ENCODE measurements at places on chromosomes 7 and 10. TPM values are rescaled to one million over a fixed set of nuclear protein-coding genes. Genes with fewer than 3 reads are reported as not detected.

The IL2RA gene
- 2.5 TPM for total RNA-seq

The ITIH2 gene
- not detected for total RNA-seq

The IDI2 gene
- total RNA-seq: not detected

The ADAMTS14 gene
- 2.3 TPM for total RNA-seq

The MMD2 gene
- total RNA-seq: not detected

The LGI1 gene
- total RNA-seq: 1.9 TPM

The CD36 gene
- 8.9 TPM for total RNA-seq

GRCh38 chr7:89648509-89648908, 505.8 kb upstream of the STEAP1 start:
- no peaks in the 10 kb centered on the region for H3K36me3 ChIP-seq
- DNase-seq: no peak
- H3K4me1 ChIP-seq: no peaks in the 10 kb centered on the region
- no peaks in the 10 kb centered on the region for H3K27me3 ChIP-seq

GRCh38 chr10:23694446-23694920, 255.6 kb downstream of the OTUD1 start:
- no peaks in the 10 kb centered on the region for H3K4me1 ChIP-seq
- peak overlapping the region; percentile 18 for H3K4me3 ChIP-seq
- no peak overlapping the region for H3K27ac ChIP-seq
- H3K36me3 ChIP-seq: no peaks in the 10 kb centered on the region
- peaks cover 10% of the 10 kb centered on the region for H3K27me3 ChIP-seq
- DNase-seq: no peak

GRCh38 chr10:99123851-99124250, 111.8 kb downstream of the HPSE2 start:
- no peak overlapping the region for H3K4me3 ChIP-seq
- no peaks in the 10 kb centered on the region for H3K27me3 ChIP-seq
- no peaks in the 10 kb centered on the region for H3K36me3 ChIP-seq
- no peak overlapping the region for H3K27ac ChIP-seq
- DNase-seq: no peak
- H3K4me1 ChIP-seq: no peaks in the 10 kb centered on the region

DNA sequence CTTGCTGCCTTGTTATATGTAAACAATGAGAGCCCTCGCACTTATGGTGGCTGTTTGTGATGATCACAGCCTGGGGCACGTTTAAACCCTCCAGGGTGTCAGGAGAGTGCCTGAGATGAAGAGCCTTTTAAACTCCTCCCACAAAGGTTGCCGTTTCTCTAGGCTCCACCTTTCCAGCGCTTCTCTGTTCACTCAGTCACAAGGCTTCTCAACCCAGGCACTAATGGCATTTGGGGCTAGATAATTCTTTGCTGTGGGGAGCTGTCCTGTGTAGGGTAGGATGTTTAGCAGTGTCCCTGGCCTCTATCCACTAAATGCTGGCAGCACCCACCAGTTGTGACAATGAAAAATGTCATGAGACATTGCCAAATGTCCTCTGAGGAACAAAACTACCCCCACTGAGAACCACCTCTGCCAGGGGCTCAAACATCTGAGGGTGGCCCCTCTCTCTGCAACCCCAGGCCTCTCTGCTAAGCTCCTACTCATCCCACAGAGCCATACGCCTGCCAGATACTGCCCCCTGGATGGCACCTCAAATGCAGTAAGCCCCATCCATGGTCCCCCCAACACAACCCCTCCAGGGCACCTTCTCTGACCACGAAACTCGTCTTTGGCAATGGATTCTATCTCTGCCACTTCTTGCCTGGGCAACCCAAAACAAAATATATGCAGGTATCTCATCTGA, 144.3 kb upstream of the ZMIZ1 start:
- no peaks in the 10 kb centered on the region for H3K27me3 ChIP-seq
- H3K4me1 ChIP-seq: no peaks in the 10 kb centered on the region
- no peaks in the 10 kb centered on the region for H3K36me3 ChIP-seq
- no peak for DNase-seq

DNA sequence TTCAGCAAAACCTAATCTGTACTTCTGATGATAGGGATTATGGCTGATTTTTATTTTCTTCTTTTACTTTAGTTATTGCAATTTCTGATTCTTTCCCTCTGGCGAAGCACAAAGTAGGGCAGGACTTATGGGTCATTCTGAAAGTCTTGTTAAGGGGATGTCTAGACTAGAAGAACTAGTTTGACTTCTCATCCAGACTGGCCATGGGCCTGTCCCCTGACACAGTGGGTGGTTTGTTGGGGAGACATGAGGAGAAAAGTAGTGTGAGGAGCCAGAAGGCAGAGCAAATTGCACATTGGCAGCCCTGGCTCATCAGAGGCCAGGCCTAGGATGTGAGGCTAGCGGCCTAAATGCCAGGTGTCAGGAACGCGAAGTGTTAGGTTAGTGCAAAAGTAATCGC, 152.8 kb downstream of the RTKN2 start:
- no peaks in the 10 kb centered on the region for H3K27me3 ChIP-seq
- no peaks in the 10 kb centered on the region for H3K36me3 ChIP-seq
- DNase-seq: no peak
- H3K4me3 ChIP-seq: no peak overlapping the region
- no peak overlapping the region for H3K27ac ChIP-seq
- H3K4me1 ChIP-seq: no peaks in the 10 kb centered on the region

- DNase-seq: no peak
- no peaks in the 10 kb centered on the region for H3K27me3 ChIP-seq
- no peaks in the 10 kb centered on the region for H3K36me3 ChIP-seq
- H3K27ac ChIP-seq: no peak overlapping the region
- H3K4me3 ChIP-seq: no peak overlapping the region
- H3K4me1 ChIP-seq: no peaks in the 10 kb centered on the region
Measured at GRCh38 chr7:95517458-95517857, 31.7 kb downstream of the ASB4 start.

DNA sequence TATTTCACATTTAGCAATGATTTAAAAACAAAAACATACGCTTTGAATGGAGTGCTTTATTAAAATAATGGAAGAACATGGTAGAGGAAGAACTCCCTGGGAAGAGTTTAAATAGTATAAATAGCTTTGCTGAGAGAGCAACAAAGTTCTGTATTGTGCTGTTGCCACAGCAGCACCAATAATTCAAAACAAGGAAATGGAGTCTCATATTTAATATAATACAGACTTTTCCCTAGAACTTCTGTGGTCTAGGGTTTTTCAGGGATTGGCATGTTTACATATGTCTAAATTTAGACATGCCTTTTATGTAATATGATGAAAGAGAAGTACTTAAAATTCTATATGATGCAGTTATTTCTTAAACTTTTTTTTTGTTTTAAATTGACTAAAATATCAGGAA, 217.2 kb upstream of the HDAC9 start:
- no peak overlapping the region for H3K4me3 ChIP-seq
- H3K27me3 ChIP-seq: no peaks in the 10 kb centered on the region
- H3K36me3 ChIP-seq: no peaks in the 10 kb centered on the region
- H3K4me1 ChIP-seq: no peaks in the 10 kb centered on the region
- DNase-seq: no peak

DNA sequence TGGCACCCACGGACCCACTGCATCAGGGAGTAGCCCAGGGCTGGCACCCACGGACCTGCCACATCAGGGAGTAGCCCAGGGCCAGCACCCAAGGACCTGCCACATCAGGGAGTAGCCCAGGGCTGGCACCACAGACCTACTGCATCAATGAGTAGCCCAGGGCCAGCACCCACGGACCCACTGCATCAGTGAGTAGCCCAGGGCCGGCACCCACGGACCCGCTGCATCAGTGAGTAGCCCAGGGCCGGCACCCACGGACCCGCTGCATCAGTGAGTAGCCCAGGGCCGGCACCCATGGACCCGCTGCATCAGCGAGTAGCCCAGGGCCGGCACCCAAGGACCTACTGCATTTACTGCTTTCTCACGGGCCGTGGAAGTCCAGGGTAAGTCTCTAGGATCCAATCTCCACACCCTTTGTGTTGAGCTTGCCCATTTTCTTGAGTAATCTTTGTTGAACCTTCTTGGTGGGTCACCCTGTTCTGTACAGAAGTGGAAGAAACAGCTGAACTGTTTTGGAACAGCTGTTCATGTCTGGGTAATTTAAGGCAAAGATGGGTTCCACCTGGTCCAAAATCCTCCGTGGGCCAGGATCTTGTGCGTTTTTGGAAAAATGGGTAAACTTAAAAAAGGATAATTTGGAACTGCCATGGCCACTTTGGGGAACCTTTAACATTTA, 69.0 kb downstream of the VIPR2 start:
- DNase-seq: no peak
- H3K4me3 ChIP-seq: no peak overlapping the region
- no peaks in the 10 kb centered on the region for H3K36me3 ChIP-seq
- no peaks in the 10 kb centered on the region for H3K27me3 ChIP-seq

GRCh38 chr7:140501966-140502365, 22.7 kb upstream of the MKRN1 start:
- H3K27ac ChIP-seq: no peak overlapping the region
- no peaks in the 10 kb centered on the region for H3K27me3 ChIP-seq
- no peaks in the 10 kb centered on the region for H3K36me3 ChIP-seq
- no peak for DNase-seq
- H3K4me1 ChIP-seq: no peaks in the 10 kb centered on the region

DNA sequence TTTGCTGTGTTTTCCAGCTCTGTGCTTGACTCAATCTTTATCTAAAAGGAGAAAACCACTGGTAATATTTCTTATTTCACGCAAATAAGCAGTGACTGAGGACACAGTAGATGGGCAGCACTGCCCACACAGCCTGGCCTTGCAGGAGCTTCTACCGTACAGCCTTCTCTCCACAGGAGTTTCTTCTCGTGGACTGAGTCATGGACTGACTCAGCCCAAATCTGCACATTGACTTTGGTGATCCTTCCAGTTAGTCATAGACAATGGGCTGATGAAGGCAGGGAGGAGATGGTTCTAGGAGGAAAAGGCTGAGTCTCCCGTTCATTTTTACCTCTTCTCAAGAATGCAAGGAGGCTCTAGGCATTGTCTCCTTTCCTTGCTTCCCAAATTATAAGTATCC, 200.7 kb downstream of the RAPGEF5 start:
- peaks cover 64% of the 10 kb centered on the region for H3K36me3 ChIP-seq
- DNase-seq: no peak
- H3K27me3 ChIP-seq: no peaks in the 10 kb centered on the region

- H3K4me3 ChIP-seq: no peak overlapping the region
- H3K27ac ChIP-seq: no peak overlapping the region
- H3K36me3 ChIP-seq: no peaks in the 10 kb centered on the region
- H3K27me3 ChIP-seq: no peaks in the 10 kb centered on the region
- no peak for DNase-seq
Measured at GRCh38 chr10:15759265-15759664, 39.5 kb upstream of the ITGA8 start.

DNA sequence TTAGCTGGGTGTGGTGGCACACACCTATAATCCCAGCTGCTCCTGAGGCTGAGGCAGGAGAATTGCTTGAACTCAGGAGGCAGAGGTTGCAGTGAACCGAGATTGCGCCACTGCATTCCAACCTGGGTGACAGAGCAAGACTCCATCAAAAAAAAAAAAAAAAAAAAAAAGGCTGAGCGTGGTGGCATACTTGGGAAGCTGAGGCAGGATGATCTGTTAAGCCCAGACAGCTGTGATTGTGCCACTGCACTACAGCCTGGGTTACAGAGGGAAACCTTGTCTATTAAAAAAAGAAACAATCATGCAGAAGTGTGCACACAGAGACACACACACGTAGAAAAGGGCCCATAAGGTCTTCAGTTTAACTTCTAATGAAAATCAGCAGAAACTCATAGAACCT, 150.6 kb downstream of the TPST1 start:
- no peaks in the 10 kb centered on the region for H3K4me1 ChIP-seq
- no peak overlapping the region for H3K27ac ChIP-seq
- H3K4me3 ChIP-seq: no peak overlapping the region
- no peak for DNase-seq
- no peaks in the 10 kb centered on the region for H3K27me3 ChIP-seq

DNA sequence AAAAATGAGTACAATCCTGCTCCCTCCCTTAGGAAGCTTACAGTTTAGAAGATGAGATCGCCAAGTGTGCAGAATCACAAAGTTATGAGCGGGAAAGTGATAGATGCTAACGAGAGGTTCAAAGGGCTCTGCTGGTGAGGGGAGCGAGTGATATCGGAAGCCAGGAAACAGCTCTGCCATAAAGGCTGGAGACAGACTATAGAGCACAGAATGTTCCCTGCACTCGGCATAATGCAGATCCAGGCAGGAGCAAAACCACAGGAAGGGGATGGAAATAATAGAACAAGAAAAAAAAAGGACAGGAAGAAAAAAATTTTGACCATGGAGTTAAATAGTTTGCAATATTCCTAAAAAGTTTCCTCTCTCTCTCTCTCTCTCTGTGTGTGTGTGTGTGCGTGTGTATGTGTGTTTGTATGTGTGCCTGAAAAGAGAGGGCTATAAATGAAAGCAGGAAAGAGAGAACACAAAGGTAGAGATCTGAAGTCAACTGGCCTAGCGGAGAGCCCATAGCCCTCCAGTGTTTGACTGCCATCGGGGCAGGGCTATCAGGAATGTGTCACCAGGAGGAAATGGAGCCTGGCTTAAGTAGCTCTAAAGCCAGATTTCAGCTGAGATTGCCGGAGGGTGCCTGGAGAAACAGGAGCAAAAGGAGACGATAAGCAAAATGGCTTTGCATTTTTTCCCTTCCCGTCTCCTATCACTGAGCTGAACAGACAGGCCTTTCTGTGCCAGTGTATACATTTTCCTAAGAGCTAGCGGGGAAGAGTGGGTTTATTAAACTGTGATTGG, 175.8 kb upstream of the LYZL1 start:
- DNase-seq: no peak
- no peaks in the 10 kb centered on the region for H3K36me3 ChIP-seq
- H3K27ac ChIP-seq: no peak overlapping the region

- H3K27ac ChIP-seq: no peak overlapping the region
- H3K4me3 ChIP-seq: no peak overlapping the region
- no peaks in the 10 kb centered on the region for H3K27me3 ChIP-seq
Measured at GRCh38 chr7:79988653-79989052, 146.0 kb upstream of the GNAI1 start.

DNA sequence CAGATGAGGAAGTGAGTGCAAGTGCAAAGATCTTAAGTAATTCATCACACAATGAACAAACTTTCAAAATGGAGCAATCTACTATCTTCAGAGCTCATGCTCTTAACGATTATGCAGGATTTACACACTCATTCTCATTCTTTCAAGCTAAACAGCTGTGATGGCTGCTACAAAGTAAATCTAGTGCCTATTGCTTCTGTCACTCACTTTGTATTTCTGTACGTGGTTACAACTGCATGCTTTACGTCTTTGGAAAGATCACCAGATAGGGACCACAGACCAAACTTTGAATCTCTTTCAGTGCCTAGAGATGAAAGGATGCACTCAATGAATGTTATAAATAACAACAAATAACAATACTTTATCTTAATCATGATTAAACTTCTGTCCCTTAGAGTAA, 194.6 kb downstream of the MAGI2 start:
- H3K27ac ChIP-seq: no peak overlapping the region
- no peak overlapping the region for H3K4me3 ChIP-seq
- no peak for DNase-seq
- no peaks in the 10 kb centered on the region for H3K4me1 ChIP-seq
- no peaks in the 10 kb centered on the region for H3K36me3 ChIP-seq
